T-cell (primary cell): ENCODE measurements at places on chromosomes 12 and 14.

GRCh38 chr14:73785336-73785833, 66.2 kb upstream of the PTGR2 start:
- H3K4me3 ChIP-seq = peak overlapping the region; percentile 85
- no peaks in the 10 kb centered on the region for H3K27me3 ChIP-seq
- no peak for DNase-seq
- H3K27ac ChIP-seq = peak overlapping the region; percentile 73

DNA sequence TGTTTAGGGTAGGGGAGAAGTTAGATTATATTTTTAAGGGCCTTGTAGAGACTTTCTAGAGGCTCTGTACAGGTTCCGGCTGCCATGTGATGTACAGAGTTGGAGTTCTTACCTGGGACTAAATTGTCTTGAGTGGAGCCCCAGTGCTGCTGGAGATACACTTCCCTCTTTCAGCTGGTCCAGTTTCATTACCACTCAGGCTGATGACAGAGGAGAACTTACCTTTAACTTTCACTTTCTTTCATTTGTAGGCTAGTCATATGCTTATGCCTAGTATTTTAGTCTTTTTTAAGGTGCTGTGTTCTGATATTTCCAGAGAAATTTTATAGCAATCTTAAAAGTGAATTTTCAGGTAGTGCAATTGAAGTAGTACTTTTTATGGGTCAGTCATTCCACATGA, 117.3 kb downstream of the ERC1 start:
- H3K36me3 ChIP-seq = peaks cover 10% of the 10 kb centered on the region
- no peaks in the 10 kb centered on the region for H3K27me3 ChIP-seq
- H3K27ac ChIP-seq = no peak overlapping the region
- no peaks in the 10 kb centered on the region for H3K4me1 ChIP-seq

GRCh38 chr12:110123919-110124268, 263 bp upstream of the IFT81 start:
- DNase-seq = no peak
- H3K4me3 ChIP-seq = no peak overlapping the region
- peaks cover 11% of the 10 kb centered on the region for H3K4me1 ChIP-seq

GRCh38 chr14:31842899-31843298, 234.2 kb upstream of the ARHGAP5 start:
- H3K4me1 ChIP-seq = no peaks in the 10 kb centered on the region
- peaks cover 3% of the 10 kb centered on the region for H3K36me3 ChIP-seq
- H3K27ac ChIP-seq = no peak overlapping the region
- no peaks in the 10 kb centered on the region for H3K27me3 ChIP-seq
- H3K4me3 ChIP-seq = no peak overlapping the region

- no peak overlapping the region for H3K27ac ChIP-seq
- DNase-seq = no peak
- H3K4me1 ChIP-seq = no peaks in the 10 kb centered on the region
- no peaks in the 10 kb centered on the region for H3K27me3 ChIP-seq
Measured at GRCh38 chr14:46480817-46481216, 170.8 kb downstream of the RPL10L start.

DNA sequence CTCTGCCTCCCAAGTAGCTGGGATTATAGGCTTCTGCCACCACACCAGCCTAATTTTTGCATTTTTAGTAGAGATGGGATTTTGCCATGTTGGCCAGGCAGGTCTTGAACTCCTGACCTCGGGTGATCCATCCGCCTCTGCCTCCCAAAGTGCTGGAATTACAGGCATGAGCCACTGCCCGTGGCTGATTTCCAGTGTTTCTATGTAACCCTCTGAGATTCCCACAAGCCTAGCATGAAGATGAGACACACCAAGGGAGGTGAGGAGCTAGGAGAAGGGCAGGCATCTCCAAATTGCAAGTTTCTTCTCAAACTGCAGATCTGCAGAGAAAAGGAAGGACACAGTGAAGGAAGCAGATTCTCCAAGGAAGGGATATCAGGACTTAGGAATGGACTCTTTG, 125.0 kb downstream of the CACNA1C start:
- no peak for DNase-seq
- no peak overlapping the region for H3K27ac ChIP-seq
- no peaks in the 10 kb centered on the region for H3K36me3 ChIP-seq
- no peaks in the 10 kb centered on the region for H3K4me1 ChIP-seq
